ENCODE measurements at places on chromosomes 3 and 15.

- no peak for DNase-seq
Measured at GRCh38 chr15:23823508-23823907, 136.4 kb upstream of the NDN start.

GRCh38 chr3:56702490-56703315 lies 19.6 kb upstream of the TASOR start:
- DNase-seq: peak; percentile 60

DNA sequence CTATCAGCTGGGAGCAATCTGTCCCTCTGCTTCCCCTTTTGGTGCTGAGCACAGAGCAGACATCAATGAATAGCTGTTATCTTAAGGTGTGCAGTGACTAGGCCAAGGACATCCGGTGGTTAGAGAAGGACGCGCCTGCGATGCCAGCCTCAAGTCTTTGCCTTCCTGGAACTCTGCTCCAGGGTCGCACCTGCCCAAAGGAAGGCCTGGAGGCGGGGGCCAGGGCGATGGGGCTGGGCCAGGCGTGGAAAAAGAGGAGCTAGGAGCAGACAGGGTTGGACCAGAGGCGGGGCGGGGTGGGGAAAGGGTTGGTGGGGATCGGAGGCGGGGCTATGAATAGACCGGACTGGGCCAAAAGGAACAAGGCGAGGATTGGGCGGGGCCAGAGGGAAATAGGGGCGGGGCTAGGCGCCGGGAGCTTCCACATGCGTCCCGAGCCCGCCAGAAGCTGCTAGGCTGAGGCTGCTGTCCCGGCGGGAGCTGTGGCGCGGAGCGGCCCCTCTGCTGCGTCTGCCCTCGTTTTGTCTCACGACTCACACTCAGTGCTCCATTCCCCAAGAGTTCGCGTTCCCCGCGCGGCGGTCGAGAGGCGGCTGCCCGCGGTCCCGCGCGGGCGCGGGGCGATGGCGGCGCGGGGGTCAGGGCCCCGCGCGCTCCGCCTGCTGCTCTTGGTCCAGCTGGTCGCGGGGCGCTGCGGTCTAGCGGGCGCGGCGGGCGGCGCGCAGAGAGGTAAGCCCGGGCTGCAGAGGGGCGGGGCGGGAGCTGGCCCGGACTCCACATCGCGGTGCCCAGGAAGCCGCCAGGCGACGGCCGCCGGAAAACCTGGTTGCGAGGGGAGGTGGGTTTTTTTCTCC lies at the start of gene CHRNA5:
Gene CHRNA5 (plus strand): TSS at position 424 of the 854 bp plus-strand sequence. CDS start 200 bp downstream, at position 624.
- DNase-seq: peak; percentile 86

GRCh38 chr3:54889731-54890130 lies 38.1 kb downstream of the LRTM1 start:
- no peak for DNase-seq

DNA sequence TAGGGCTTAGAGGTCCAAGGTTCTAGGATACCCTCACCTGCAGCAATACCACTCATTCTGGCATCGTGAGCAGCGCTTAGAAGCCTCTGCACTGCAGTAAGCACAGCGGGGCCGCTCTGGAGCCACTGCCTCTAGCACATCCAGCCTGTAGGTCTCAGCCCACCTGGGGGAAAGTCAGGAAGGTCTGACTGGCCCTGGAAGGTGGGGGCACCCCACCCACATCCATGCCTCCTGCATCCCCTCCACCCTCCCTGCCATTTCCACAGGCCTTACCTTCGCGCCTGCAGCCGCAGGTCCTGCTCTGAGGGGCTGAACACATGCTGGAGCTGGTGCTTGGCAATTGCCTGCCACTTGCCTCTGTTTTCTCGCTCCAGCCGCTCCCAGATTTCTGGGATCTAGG lies 901 bp upstream of the RASSF1 start:
- no peak for DNase-seq

GRCh38 chr3:13420831-13421765 lies 976 bp upstream of the NUP210 start:
- no peak for DNase-seq

GRCh38 chr3:196412704-196413103 lies 19.5 kb downstream of the UBXN7 start:
- DNase-seq: no peak

- DNase-seq: peak; percentile 65
Measured at GRCh38 chr15:40929660-40930429, 705 bp downstream of the DLL4 start.

DNA sequence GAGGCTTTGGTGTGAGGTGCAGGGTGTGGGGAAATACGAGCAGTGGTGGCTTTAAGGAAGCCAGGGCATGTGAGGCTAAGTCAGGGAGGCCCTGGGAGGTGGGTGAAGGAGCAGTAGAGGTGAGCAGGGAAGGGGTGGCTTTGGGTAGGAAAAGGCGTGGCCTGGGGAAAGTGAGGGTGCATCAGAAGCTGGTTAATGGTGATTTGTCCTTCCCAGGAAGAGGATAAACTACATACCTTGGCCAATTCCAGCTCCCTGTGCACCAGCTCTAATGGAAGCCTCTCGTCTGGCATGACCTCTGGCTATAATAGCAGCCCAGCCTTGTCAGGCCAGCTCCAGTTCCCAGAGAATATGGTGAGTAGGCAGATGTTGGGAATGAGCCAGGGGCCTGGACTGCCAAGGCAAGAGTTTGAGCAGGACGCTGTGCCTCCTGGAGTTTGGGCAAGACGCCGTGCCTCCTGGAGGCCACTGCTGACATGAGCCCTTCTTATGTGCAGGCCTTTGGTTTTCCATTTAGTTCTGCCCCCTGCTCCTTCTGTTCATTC lies 41.3 kb downstream of the CDAN1 start:
- no peak for DNase-seq

GRCh38 chr3:33007776-33008175 lies 56.3 kb downstream of the CCR4 start:
- no peak for DNase-seq

DNA sequence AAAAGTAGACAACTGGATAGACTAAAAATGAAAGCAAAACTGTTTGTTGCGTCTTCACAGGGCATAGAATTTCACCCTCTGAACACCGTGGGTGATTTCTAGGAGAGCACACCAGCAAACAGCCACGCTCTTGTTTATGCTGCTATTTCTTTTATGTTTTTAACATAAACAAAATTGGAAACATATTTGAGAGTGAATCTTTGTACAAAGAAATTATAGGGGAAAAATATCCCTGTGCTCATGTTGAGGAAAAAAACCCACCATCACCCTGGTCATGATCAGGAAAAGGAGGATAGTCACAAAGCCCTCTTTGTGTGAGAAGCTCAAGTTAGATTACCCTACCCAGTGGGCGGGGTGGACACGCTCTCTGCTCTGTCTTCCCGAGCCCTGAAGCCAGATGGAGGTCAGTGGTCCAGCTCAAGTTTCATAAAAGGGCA lies 313.3 kb downstream of the SATB1 start:
- DNase-seq: no peak

GRCh38 chr3:69568951-69569350 lies 170.3 kb upstream of the MITF start:
- no peak for DNase-seq

- DNase-seq: peak; percentile 25
Measured at GRCh38 chr15:89167267-89168176, 53.9 kb downstream of the RLBP1 start.

GRCh38 chr3:25091934-25092333 lies 336.1 kb upstream of the RARB start:
- DNase-seq: no peak

DNA sequence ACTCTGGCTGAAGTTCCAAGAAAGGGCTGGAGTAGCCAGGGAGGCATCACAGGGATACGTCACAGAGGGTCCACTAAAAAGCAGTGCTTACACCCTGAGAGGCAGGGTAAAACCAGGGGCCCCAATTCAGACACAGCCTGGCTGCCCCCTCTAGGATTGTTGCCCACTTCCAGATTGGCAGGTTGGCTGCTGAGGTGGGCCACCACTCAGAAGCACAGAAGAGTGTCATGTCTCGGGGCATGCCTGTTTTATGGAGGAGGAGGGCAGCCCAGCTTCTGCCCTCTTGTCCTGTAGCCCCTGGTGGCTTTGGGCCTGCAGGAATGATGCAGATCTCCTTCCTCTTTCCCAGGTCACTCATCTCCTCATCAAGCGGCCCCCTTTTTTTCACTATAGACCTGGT lies 24.0 kb downstream of the NOX5 start:
- DNase-seq: no peak

DNA sequence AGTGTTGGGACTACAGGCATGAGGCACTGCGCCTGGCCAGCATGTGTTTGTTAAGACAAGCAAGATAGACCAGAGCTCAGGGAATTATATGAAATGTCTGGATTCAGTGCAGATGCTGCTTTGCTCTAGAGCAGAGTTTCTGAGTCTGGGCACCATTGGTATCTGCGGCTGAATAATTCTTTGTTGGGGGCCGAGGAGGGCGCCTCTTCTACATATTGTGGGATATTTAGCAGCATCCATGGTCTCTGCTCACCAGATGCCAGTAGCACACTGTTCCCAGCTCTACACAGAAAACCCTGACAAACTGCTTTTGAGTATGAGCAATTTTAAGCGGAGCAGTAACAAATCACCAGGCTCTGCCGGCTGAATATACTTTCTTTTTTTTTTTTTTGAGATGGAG lies 3.6 kb upstream of the LDHAL6B start:
- DNase-seq: no peak

GRCh38 chr15:67832031-67832551 lies 6.8 kb downstream of the SKOR1 start:
- no peak for DNase-seq

DNA sequence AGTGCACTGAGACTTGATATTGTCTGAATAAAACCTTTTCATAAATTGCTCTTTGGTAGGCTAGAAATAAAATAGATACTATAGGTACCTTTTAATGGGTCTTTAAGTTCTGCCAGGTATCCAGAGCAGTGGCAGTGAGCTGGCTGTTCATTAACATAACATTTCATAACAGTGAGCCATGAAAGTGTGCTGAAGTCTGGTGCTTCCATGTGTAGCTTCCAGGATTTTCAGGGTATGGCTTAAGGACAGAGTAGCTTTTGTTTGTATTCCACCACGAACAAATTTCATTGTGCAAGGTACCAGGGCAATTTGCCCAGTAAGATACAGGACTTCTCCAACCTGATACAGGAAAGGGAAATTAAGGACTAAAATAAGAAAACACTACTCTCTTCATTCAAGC lies 124.7 kb upstream of the NANOGP8 start:
- DNase-seq: no peak

DNA sequence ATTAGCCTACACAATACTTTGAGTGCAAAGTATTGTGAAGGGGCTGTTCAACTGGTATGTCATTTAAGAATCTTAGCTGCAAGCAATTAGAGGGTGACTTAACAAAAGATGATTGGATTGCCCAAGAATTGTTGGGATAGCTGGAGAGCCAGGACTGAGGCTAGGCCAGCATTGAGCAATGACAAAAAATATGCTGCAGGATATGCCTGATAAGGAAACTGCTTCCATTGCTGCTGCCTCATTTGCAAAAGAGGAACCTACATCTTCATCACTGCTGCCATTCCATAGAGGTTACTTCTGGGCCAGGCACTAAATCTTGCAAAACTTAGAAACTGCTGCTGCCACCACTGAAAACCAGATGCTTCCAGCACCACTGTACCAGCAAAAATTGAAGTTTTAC lies 108.0 kb upstream of the TBC1D5 start:
- DNase-seq: no peak

- no peak for DNase-seq
Measured at GRCh38 chr3:140715035-140715434, 37.2 kb downstream of the TRIM42 start.

DNA sequence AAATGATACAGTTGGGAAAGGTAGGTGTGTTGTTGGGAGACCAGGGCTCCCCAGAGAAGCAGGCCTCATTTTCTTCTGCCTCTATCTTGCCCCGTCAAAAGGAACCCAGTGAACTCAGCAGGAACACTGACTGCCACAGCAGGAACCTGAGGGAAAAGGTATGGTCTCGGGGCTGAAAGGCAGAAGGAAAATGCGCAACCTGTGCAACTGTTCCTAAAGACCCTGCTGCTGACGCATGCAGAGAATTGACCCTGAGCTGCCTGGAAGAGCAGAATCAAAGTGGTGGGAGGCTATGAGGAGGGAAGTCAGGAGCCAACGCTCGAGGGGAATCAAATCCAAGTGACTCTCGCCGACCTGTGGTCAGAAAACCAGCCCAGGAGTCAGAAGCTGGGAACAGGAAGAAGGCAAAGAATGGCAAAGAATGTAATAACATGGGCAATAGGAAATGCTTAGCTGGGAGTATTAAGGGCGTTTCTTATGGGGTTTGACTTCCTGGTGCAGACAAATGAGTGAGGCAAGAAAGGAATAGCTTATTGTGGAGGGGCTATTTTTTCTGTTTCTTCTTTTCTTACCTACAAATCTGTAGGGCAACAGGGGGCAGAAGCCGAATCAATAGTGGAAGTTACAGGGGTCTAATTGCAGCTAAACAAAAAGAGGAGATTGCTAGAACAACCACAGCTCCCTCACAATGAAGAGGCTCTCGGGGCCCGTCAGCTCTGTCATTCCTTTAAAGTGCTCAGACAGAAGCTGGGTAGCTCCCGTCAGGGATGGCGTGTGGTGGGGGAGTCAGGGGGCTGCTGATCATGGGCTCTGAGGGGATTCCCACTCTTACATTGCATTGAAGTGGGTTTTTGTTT lies 65.4 kb upstream of the DLG1 start:
- no peak for DNase-seq

GRCh38 chr15:37524601-37525000 lies 409.8 kb upstream of the TMCO5A start:
- DNase-seq: no peak

- DNase-seq: no peak
Measured at GRCh38 chr15:101047301-101047781, 128.2 kb downstream of the LRRK1 start.

- DNase-seq: no peak
Measured at GRCh38 chr15:73001840-73002239, 50.4 kb upstream of the NEO1 start.

- DNase-seq: peak; percentile 70
Measured at GRCh38 chr15:51121118-51121517, 26.4 kb upstream of the TNFAIP8L3 start.

DNA sequence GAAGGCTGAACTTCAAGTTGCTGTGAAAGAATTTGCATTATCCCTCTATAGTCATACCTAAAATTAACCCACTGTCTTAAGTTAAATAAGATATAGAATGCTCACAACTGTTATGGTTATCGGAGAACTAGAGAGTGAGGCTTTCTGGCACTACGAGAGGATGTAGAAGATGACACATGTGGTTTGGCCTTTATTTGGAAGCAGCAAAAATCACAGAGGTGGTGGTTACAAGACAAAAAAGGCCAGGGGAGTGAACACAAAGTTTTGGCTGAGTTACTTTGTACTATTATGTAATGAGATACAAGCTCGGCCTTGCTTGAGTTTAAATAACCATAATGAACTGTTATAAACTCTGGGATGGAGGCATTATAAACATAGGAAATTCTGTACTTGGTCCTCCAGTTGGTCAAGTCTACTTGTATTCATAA lies 78.3 kb upstream of the ICE2 start:
- DNase-seq: no peak

- DNase-seq: no peak
Measured at GRCh38 chr3:131847966-131848510, 186.8 kb downstream of the CPNE4 start.

- DNase-seq: no peak
Measured at GRCh38 chr3:173921732-173922131, 524.2 kb downstream of the NLGN1 start.

Data from AG08396 (cell line).